ENCODE measurements at places on chromosomes 13 and 19. TPM values are rescaled to one million over a fixed set of nuclear protein-coding genes. Genes with fewer than 3 reads are reported as not detected.

The CYP2A7 gene
- total RNA-seq, result not detected

The MTRF1 gene
- total RNA-seq, result 16.4 TPM

The SOHLH2 gene
- total RNA-seq, result not detected

The SIGLEC6 gene
- total RNA-seq, result 7.2 TPM

The KIR3DL1 gene
- total RNA-seq, result not detected

The MYH14 gene
- 1.5 TPM for total RNA-seq

The VAV1 gene
- 7.9 TPM for total RNA-seq

The TMPRSS9 gene
- 0.69 TPM for total RNA-seq

The GNA15 gene
- 3.7 TPM for total RNA-seq

The SRRM5 gene
- not detected for total RNA-seq

The RAB20 gene
- 7.4 TPM for total RNA-seq

The ERCC1 gene
- 37.9 TPM for total RNA-seq

The SERP2 gene
- total RNA-seq, result 0.77 TPM

The CABP5 gene
- total RNA-seq, result not detected

The ZNF284 gene
- total RNA-seq, result 0.26 TPM

The MEGF8 gene
- total RNA-seq, result 26.8 TPM

The CEACAM8 gene
- not detected for total RNA-seq

The NUP58 gene
- total RNA-seq, result 67.4 TPM

The CDC42EP5 gene
- total RNA-seq, result 5.9 TPM

The WTIP gene
- total RNA-seq, result 32.4 TPM

The AMH gene
- total RNA-seq, result not detected

Data from uterus (tissue), 4 donors.